ENCODE measurements at places on chromosomes 2 and 18. TPM values are rescaled to one million over a fixed set of nuclear protein-coding genes. Genes with fewer than 3 reads are reported as not detected.

- H3K4me3 ChIP-seq, result no peak overlapping the region
- no peak overlapping the region for H3K27ac ChIP-seq
- H3K4me1 ChIP-seq, result no peaks in the 10 kb centered on the region
- DNase-seq, result no peak
- H3K27me3 ChIP-seq, result no peaks in the 10 kb centered on the region
These were observed 20.6 kb downstream of the NEMP2 start for GRCh38 chr2:190513877-190514276.

SERPINB5 gene
- not detected for total RNA-seq

DNA sequence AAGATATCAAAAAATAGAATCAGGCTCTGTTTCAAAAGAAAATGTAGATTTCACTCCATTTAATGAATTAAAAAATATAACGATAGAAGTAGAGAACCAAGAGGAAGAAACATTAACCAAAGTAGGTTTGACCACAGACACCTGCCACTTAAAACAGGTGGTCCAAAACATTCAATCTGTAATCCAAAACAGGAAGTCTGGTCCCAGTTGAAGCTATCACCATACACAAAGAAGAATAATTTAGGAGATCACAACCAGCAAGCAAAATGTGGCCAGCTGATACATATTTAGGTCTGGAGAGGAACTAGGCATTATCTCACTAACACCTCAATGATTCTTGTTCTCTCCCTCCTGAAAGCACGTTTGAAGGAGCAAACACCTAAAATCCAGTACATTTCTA, 73.1 kb downstream of the FTCDNL1 start:
- H3K4me1 ChIP-seq, result no peaks in the 10 kb centered on the region
- H3K27ac ChIP-seq, result no peak overlapping the region
- no peaks in the 10 kb centered on the region for H3K27me3 ChIP-seq
- no peak overlapping the region for H3K4me3 ChIP-seq

ALLC gene
- not detected for total RNA-seq

ERFE gene
- not detected for total RNA-seq

TTLL4 gene
- 30.0 TPM for total RNA-seq

DNA sequence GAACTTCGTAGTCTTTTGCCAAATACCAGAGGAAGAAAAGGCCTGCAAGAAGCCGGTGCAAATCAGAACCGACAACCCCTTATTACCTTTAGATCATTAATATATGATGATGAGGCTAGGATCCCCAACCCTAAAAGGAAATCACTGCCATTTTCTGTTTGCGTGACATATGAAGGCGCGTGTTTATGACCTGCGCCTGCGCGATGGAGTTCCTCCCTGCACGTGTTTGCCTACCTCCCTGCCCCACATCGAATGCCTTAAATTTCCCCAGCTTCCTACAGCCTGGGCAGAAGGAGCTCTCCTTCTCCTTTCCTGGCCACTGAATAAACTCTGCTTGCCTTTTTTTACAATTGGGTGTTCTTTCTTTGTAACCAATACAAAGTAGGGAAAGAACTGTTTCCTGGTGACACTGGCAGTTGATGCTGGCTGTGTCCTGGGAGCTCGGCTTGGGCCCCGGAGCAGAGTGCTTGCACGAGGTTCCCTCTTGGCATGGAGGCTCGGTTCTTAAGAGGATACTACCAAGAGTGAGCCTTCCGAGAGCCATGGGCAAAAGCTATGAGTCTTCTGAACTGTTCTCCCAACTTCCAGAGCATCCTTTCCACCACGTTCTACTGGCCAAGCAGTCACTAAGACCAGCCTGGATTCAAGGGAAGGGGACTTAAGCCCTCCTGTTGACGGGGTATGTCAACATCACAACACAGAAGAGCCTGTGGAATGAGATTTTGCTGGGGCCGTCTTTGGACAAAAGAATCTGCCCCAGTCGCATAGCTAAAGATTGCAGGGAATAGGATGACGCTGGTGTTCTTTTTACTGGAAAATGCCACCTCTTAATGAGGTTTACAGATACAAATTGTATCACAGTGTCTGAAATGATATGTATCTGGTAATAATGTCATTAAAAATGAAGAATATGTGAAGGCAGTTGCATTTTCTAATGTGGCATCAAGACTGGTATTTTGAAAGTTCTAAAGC, 179.8 kb downstream of the SH3BP4 start:
- no peak overlapping the region for H3K27ac ChIP-seq
- H3K27me3 ChIP-seq, result no peaks in the 10 kb centered on the region
- no peaks in the 10 kb centered on the region for H3K4me1 ChIP-seq
- no peak overlapping the region for H3K4me3 ChIP-seq
- DNase-seq, result no peak

FBLN7 gene
- 2.0 TPM for total RNA-seq

- no peaks in the 10 kb centered on the region for H3K27me3 ChIP-seq
- no peaks in the 10 kb centered on the region for H3K36me3 ChIP-seq
- H3K4me1 ChIP-seq, result no peaks in the 10 kb centered on the region
- DNase-seq, result no peak
These were observed 32.5 kb downstream of the R3HDM1 start for GRCh38 chr2:135563793-135564192.

CLEC4F gene
- 0.71 TPM for total RNA-seq

DNA sequence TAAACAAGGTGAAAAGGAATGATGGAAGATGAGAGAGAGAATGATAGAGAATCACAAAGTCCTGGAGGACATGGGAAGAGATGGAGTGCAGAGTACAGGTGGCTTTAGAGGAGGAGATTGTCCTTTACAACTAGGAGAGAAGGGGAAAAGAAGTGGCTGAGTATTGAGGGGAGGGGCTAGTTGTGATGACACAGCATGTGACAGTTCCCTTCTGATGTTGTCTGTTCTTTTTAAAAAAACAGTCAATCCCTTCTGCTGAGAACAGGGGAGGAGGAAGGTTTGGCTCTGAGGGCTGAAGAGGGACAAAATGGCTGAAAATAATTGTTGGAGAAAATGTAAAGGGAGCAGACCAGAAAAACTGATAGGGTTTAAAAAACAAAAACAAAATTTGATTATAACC, 44.0 kb downstream of the STEAP3 start:
- H3K27me3 ChIP-seq, result no peaks in the 10 kb centered on the region
- H3K4me1 ChIP-seq, result no peaks in the 10 kb centered on the region
- no peak overlapping the region for H3K4me3 ChIP-seq
- no peak for DNase-seq

MFF gene
- 53.0 TPM for total RNA-seq

DNA sequence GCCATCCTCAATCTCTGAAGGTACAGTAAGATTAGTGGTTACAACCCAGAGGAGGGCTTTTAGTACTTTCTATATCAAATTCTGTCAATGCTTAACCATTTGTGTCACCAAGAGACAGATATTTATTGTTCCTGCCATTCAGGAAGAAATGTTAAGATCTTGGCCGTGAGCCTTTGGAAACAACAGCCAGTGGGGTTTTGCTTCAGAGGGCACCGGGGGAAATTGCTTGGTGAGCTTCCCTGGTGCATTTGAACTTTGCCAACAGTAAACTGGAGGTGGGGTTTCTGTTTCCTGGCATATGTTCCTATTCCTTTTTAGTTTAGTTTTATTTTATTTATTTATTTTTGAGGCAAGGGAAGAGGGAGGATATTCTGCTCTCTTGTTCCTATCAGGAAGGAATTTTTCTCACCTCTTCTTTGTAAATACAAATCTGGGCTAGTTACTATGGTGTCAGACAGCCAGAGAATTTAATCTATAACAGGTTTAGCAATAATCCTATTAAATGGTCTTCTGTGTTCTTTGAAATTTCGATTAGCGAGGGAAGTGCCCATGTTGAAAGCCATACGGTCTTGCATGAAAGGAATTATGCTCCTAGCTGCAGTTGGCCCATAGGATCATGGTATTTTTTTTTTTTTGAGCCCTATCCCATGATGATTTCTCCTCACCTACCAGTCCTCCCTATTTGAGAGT, 95.7 kb downstream of the MAIP1 start:
- no peaks in the 10 kb centered on the region for H3K36me3 ChIP-seq
- no peak overlapping the region for H3K4me3 ChIP-seq
- no peaks in the 10 kb centered on the region for H3K4me1 ChIP-seq
- no peak overlapping the region for H3K27ac ChIP-seq
- no peaks in the 10 kb centered on the region for H3K27me3 ChIP-seq
- DNase-seq, result no peak

DNA sequence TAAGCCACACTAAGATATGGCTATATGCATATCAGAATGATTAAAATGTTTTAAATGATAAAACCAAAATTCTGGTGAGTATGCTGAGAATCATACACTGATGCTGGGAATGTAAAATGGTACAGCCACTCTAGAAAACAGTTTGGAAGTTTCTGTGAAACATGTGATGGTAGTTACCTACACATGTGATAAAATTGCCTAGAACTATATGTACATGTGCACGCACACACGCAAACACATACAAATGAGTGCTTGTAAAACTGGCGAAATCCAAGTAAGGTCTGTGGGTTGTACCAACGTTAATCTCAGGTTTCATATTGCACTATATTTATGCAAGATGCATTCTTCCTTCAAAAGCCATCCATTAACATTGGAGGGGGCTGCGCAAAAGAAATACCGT, 195.0 kb upstream of the RAB6C start:
- DNase-seq, result no peak
- H3K36me3 ChIP-seq, result no peaks in the 10 kb centered on the region
- no peak overlapping the region for H3K27ac ChIP-seq
- H3K4me3 ChIP-seq, result no peak overlapping the region
- no peaks in the 10 kb centered on the region for H3K27me3 ChIP-seq

- no peak overlapping the region for H3K4me3 ChIP-seq
- H3K27me3 ChIP-seq, result peaks cover 5% of the 10 kb centered on the region
- no peak overlapping the region for H3K27ac ChIP-seq
- no peak for DNase-seq
These were observed 62.9 kb upstream of the TUBA3E start for GRCh38 chr2:130261099-130261498.

DNA sequence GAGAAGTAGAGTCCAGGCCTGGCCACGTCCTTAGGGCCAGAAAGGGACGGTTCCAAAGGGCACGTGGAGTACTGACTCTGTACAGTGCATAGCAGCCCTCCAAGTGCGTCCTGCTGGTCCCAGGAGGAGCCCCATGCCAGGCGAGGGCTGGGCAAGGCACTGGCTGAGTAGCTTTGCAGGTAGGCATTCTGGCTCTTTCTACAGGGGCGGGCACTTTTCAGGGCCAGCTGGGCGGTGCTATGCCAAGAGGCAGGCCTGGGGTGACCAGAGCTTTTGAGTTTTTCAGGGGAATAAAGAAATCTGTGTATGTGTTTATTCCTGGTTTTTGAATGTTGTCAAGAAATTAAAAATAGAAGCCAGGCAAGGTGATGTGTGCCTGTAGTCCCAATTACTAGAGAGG, 15.4 kb upstream of the GLI2 start:
- H3K4me3 ChIP-seq, result no peak overlapping the region
- no peak for DNase-seq
- no peaks in the 10 kb centered on the region for H3K36me3 ChIP-seq
- no peaks in the 10 kb centered on the region for H3K4me1 ChIP-seq
- H3K27me3 ChIP-seq, result peaks cover 4% of the 10 kb centered on the region

CMPK2 gene
- 43.3 TPM for total RNA-seq

GRCh38 chr2:164757934-164758695, 83.5 kb downstream of the COBLL1 start:
- DNase-seq, result no peak
- no peaks in the 10 kb centered on the region for H3K36me3 ChIP-seq
- peaks cover 10% of the 10 kb centered on the region for H3K4me1 ChIP-seq
- no peak overlapping the region for H3K4me3 ChIP-seq
- H3K27me3 ChIP-seq, result no peaks in the 10 kb centered on the region

PREB gene
- 37.7 TPM for total RNA-seq

DNA sequence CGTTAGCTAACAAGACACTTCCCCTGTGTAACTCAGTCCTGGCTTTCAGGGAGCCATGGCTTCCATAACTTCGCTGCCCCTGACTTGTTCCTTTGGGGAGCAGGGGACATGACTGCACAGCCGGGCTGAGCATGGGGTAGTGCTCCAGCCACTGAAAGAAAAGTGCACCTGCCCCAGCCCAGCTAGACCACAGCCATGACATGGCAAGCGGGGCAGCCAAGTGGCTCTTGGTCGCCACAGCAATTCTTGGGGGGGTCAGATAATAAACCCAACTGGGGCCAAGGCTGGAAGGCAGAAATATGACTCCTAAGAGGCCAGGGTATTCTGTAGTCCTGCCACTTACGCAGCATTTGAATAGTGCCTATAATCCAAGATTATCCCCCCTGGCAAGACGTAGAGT, 289.1 kb downstream of the GBX2 start:
- H3K4me1 ChIP-seq, result no peaks in the 10 kb centered on the region
- H3K27ac ChIP-seq, result no peak overlapping the region
- no peak overlapping the region for H3K4me3 ChIP-seq
- H3K36me3 ChIP-seq, result peaks cover 5% of the 10 kb centered on the region
- H3K27me3 ChIP-seq, result no peaks in the 10 kb centered on the region

GRCh38 chr2:234147335-234147861, 96.9 kb downstream of the SPP2 start:
- H3K36me3 ChIP-seq, result no peaks in the 10 kb centered on the region
- H3K27ac ChIP-seq, result no peak overlapping the region
- DNase-seq, result no peak
- H3K27me3 ChIP-seq, result no peaks in the 10 kb centered on the region

Data from lower lobe of right lung (tissue), 2 donors.